ENCODE measurements at places on chromosomes 1 and 21.

GRCh38 chr1:19329188-19329587, 17.1 kb downstream of the SLC66A1 start:
- DNase-seq: no peak

DNA sequence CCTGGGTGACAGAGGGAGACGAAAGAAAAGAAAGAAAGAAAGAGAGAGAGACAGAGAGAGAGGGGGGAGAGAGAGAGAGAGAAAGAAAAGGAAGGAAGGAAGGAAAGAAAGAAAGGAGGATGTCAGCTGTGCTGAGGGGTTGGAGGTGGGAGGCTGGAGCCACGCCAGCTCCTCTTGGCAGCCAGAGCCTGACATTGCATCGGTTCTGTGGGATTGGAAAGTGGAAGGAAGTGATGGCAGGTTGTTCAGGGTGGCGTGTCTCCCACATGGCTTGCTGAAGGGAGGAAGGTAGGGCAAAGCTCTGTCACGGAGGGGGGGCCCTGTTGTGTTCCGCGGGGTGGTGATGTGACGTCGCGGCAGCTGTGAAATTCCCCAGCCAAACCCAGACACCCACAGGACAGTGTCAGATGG, 30.7 kb downstream of the EIF2D start:
- no peak for DNase-seq

- peak; percentile 79 for DNase-seq
These were observed 28.5 kb downstream of the WNT4 start for GRCh38 chr1:22114083-22115012.

- no peak for DNase-seq
These were observed 115.0 kb upstream of the SMYD2 start for GRCh38 chr1:214165850-214166374.

- peak; percentile 20 for DNase-seq
These were observed 6.9 kb downstream of the CAMK1G start for GRCh38 chr1:209590405-209590804.

GRCh38 chr1:91799863-91800262, 86.1 kb downstream of the TGFBR3 start:
- no peak for DNase-seq

- DNase-seq: peak; percentile 32
These were observed 69.8 kb downstream of the TPR start for GRCh38 chr1:186304982-186305949.

GRCh38 chr21:34035619-34036354, 37.6 kb upstream of the MRPS6 start:
- no peak for DNase-seq

GRCh38 chr1:42720868-42721267, 19.2 kb downstream of the CLDN19 start:
- no peak for DNase-seq

DNA sequence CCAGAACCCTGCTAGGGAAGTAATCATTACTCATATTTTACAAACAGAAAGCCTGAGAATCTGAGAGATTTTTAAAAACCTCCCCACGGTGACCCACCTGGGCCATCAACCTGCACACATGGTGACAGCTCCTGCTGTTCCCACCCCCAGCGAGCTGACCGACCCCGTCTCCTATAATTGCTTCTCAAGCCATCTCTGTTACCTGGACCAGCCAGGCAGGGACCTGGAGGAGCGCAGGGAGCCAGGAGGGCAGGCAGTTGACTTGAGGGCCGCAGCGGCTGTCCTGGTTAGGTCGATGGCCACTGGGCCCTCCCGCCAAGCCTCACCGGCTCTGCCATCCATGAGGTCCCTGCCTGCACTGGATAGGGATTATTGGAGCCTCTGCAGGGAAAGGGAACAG, 7.7 kb downstream of the TFF2 start:
- DNase-seq: no peak

DNA sequence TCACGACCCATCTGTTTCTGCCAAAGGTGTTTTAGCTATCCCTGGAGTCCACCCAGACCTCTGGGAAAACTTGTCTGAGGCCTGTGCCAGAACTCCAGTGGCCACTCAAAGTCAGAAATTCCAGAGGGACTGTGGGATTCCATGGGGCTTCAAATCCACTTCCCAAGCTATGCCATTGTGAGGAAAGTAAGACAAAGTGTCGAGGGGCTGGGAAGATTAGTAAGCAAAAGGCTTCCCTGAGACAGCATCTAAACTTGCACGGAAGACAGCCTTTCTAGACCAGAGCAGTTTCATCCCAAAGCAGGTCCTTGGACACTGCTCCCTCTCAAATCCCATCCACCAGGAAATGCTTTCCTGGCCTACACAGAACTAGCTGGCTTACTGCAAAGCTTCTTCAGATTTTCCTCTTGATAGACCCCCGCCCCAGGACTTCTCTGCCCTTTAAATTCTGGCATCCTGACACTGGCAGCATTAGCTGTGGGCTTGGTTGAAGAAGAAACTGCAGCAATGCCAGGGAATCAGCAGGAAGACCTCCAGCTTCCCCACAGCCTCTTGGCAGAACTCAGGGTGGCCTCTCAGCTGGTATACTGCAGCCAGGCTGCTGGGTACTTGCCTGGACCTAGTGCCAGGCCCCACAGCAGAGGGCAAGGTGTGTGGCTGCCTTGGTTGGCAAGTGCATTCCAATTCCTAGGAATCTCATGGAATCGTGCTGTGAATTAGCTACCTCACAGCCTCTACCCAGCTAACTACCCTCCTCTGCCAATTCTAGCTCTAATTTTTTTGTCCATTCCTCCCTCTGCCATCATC, 27.3 kb upstream of the LMX1A start:
- DNase-seq: peak; percentile 13

DNA sequence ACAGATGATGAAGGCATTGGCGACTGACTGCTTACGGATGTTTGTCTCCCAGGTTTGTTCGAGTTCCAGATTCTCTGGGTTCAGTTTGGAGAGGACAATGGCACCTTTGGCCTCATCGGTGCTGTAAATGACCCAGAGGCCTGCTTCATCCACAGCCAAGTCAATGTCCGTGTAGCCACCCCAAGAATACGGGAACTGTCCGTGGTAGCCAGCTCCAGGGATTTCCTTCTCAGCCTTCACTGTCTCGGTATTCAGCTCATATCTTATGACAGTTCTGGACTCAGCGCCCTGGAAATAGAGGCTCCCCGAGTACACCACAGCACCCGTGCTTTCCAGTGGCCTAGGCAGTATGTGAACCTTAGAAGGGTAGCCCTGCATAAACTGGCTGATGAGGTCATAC, 14.1 kb downstream of the MYOCOS start:
- no peak for DNase-seq

- no peak for DNase-seq
These were observed 50.4 kb upstream of the CXADR start for GRCh38 chr21:17462276-17462981.

DNA sequence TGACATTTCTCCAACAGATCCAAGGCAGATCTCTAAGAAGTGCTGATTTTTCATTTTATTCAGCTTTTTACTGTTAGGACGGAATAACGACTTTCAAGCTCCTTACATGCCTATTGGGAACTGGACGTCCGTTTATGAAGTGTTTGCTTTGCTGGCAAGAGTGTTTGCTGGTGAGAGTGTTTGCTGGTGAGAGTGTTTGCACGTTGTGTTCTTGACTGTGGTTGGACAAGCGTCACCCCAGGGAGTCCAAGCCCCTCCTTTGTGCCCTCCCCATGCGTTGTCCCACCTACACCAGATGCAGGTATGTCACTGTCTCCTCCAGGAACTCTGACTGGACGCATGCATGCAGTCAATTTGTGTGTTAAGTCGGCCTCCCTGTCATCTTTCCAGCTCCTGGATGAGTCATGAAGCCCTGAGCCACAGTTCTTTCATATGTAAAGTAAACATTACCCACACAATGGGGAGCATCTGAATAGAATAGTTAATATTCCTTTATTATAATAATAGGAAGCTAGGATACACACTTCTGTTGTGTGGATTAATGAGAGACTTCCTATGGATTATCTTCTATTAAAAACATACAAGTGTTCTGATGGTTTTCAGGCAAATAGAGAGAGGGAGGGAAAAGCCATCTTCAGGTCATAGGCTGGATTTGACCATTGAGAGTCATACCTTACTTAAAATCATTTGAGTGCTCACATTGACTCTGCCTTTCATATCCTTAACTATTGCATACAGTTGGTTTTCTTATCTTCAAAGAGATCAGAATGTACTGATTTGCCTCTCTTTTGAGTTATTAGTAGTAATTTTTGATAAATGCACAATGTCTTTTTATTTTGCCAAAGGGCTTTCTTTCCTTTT, 119.2 kb downstream of the GALNT2 start:
- peak; percentile 75 for DNase-seq

DNA sequence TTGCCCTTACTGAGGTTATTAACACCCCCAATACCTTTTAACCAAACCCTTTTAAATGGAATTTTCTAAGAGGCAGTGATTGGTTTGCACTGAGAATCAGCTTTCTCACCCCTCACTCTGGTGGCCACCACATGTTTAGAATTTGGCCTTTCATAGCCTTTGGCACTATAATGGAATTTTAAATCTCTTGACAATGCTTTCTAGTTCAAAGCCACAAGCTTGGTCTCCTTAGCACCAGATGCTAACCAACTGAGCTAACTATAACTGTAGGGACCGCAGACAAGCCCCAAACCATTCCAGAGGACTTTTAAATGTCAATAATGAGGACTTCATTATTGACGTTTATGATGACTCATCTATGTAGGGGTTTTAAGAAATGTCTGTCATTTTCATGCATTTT, 238.7 kb upstream of the SNX7 start:
- DNase-seq: peak; percentile 61

DNA sequence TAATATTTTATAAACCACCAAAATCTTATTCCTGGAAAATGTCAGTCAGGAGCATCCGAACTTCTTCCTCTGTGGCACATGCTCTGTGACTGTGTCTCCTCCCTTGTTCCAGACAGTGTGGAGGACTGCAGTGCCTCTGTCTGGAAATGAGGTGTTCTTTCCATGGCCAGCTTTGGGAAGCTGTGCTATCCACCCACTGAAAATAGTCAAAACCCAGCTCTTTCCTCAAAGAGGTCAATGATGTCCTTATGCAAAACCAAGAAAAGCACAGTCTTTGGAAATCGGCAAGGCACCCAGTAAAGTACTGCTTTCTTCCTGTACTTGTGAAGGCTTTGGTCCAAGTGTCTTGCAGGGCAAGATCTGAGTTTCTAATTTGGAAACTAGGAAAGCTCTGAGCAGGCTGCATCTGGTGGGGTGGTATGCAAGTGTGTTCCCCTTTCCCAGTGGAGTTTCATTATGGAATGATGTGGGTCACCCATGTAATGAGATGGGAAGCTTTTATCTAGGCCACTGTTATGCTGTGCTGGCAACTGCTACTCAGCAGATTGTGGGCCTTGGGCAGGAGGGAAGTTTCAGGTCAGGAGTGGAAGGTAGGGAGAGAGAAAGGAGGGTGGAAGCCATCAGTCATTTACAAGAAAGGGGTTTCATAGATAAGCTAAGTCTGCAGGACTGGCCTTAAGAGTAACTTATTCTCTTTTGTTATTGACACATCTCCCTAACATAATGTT, 6.0 kb downstream of the KIAA0040 start:
- no peak for DNase-seq

DNA sequence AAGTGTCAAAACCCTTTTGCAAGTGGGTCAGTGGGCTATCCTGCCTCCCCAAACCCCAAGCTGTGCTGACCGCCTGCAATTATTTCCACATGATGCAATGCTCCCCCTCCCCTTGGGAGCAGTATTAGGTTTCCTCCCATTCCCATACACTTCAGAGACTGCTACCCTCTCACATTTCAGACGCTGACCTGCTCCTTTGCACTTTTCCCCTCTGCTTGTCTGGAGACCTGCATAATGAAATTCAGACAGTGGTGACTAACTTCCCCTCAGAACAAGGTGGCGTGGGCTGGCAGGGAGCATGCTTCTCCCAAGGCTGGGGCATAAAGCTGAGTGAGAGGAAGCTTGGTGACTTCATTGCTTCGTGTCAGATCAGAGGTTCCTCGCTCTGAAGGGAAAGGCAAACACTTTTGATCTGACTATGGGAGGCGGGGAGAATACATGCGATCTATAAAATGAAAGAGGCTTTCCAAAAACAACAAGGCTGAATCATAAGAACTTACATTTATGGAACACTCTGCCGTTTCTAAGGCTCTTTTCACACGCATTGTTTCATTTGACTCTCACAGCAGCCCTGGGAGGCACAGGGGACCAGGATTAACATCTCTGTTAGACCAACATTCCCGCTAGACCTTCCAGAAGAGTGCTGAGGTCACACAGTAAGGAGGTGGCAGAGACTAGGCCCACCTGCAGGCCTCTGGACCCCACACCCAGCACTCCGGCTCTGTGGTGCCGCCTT, 27.5 kb upstream of the ROR1 start:
- peak; percentile 91 for DNase-seq

GRCh38 chr1:11514366-11514765, 35.4 kb downstream of the DISP3 start:
- DNase-seq: no peak

DNA sequence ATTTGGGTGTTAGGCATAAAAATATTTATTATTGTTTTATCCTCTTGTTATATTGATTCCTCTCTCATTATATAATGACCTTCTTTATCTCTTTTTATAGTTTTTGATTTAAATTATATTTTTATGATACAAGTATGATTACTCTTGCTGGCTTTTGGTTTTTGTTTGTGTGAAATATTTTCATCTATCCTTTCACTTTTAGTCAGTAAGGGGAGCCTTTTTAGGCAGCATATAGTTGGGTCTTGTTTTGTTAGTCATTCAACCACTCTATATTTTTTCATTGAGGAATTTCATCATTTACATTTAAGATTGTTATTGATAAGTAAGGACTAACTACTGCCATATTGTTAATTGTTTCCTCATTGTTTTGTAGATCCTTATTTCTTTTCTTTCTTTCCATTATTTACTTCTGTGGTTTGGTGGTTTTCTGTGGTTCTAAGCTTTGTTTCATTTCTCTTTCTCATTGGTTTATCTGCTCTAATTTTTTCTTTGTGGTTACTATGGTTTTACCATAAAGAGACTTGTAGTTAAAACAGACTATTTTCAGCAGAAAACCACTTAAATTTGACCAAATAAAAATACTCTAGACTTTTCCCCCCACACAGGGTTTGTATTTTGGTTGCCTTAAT, 593.1 kb downstream of the NUF2 start:
- peak; percentile 45 for DNase-seq

- DNase-seq: peak; percentile 96
These were observed 93.1 kb downstream of the NID1 start for GRCh38 chr1:235971571-235972310.

DNA sequence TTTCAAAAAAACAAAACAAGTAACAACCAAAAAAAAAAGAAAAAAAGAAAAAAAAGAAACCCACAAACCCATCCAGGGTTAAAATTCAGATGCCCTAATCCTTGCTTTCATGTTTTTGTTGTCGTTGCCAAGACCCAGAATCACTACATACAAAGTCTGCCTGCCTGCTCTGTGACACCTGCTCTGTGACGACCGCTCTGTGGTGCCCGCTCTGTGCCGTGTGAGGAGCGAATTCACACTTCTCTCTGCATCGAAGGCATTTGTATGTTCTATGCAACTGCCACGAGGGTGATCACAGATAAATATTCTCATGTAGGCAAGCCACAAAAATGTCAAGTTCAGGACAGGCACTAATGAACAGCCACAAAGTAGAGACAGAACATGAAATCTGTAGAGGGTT, 178.6 kb downstream of the SLC45A1 start:
- DNase-seq: no peak

Measured in fibroblast of skin of right quadriceps (primary cell).